Suppressor macrophage treated with lipopolysaccharide for 1 hour (primary cell): ENCODE measurements at places on chromosomes 4 and X.

DNA sequence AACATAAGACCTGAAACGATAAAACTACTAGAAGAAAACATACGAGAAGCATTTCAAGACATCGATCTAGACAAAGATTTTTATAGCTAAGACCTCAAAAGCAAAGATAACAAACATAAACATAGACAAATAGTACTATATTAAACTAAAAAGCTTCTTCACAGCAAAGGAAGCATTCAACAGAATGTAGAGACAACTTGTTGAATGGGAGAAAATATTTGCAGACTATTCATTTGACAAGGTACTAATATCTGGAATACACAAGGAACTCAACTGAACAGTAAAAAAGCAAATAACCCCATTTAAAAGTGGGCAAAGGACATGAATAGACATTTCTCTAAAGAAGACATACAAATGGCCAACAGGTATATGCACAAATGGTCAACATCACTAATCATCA, 49.8 kb downstream of the MANBA start:
- no peak for DNase-seq

- no peak for DNase-seq
These were observed 221.2 kb downstream of the KLHL13 start for GRCh38 chrX:117895418-117895817.

- no peak for DNase-seq
These were observed 36.4 kb upstream of the OGT start for GRCh38 chrX:71496476-71496875.

DNA sequence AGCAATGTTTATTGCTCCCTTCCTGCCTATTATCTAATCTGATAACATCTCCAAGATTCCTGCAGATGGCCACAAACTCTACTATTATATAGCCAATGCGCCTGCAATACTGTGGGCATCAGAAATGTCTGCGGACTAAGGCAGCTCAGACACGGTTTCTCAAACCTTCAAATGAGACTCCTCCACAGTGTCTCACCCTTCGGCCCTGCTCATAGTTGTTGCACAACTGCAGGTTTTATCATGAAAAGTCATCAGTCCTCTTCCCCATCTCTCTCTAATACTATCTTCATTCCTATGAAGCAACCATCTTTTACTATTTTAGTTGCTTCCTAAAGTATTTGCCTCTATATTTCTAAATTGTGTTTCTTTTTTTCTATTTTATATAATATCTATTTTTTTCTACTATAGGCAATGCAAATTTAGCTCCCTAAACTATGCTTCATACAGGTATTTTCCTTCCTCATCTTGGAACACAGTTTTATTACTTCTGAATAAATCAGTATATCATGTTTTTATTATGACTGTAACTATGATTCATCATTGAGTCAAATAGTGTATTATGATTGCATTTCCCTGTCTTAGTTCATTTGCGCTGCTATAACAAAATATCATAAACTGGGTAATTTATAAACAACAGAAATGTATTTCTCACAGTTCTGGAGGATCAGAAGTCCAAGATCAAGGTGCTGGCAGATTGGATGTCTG, 129.7 kb upstream of the EDNRA start:
- no peak for DNase-seq

DNA sequence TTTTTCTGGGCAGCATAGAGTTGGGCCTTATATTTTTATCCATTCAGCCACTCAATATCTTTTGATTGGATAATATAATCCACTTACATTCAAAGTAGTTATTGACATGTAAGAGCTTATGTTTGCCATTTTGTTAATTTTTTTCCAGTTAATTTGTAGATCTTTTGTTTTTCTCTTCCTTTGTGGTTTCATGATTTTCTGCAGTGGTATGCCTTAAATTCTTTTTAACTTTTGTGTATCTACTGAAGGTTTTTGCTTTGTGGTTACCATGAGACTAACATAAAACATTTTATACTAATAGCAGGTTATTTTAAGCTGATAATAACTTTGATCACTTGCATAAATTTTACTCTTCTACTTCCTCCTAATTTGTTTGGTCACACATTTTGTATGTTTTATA, 140.8 kb upstream of the GATB start:
- no peak for DNase-seq

GRCh38 chr4:187687697-187688096, 307.9 kb upstream of the ZFP42 start:
- DNase-seq = no peak

DNA sequence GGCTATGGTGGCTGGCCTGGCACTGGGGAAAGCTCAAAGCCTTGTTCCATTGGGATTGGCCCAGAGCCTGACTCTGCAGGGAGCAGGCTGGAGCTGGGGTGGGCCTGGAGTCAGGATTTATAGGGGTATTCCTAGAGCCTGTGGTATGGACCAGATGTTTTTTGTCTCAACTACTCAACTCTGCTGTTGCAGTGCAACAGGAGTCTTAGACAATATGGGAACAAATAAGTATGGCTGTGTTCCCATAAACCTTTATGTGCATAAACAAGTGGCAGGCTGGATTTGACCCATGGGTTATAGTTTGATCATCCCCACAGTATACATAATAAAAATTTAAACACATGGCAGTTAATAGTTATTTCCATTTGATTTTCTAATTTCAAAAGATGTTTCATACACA, 557.9 kb upstream of the ARX start:
- no peak for DNase-seq

- DNase-seq = no peak
These were observed 3.2 kb upstream of the RIPPLY1 start for GRCh38 chrX:106906361-106906760.

- DNase-seq = no peak
These were observed 181.1 kb upstream of the PABPC4L start for GRCh38 chr4:134382478-134383227.

DNA sequence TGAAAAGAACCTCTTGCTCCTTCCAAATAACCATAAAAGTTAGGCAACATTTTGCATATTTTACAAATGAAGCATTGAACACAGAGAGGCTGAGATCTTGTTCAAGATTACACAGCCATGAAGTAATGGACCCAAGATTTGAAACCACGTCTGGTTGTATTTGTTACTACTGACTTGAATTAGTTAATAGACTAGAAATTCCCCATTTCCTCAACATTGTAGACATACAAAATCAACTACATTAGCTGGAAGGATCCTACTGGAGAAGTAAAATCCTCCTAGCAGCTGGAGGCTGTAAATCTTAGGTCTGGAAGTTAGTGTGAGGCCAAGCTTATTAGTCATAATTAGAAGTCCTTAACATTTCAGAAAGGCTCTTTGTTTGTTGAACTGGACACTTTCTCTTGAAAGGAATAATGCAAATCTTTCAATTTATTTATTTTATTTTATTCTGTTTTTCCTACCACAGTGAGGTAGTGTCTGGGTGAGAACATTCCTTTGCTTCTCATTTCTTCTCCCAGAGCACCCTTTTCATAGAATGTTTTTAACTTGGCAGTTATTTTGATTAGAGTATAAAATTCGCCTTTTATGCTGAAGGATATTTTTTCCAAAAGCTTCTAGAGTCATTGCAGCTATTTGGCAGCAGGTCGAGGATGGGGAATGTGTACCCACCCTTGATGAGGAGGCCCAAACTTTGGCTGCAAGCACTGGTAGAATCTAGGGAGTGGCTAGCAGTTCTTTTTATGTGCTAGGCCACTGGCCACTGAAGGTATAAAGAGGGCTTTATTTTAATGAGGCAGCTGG, 62.0 kb upstream of the CLNK start:
- DNase-seq = no peak

DNA sequence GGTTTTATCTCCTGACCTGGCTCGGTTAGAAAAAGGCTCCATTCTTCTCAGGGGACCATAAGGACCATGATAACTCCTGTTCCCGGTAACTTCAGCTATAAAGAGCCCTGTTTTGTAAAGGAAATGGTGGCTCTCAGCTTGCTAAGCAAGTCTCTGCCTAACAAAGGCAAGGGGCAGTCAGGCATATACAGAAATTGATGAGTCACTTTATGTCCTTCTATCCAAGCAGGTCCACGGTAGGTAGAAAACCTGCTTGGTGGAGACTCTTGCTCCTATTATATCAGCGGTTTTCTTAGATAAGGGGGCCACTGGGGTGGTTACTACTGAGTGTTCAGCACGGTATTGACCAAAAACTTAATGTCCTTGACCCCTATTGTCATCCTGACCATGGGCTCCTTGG, 203.0 kb upstream of the KLF8 start:
- DNase-seq = no peak

DNA sequence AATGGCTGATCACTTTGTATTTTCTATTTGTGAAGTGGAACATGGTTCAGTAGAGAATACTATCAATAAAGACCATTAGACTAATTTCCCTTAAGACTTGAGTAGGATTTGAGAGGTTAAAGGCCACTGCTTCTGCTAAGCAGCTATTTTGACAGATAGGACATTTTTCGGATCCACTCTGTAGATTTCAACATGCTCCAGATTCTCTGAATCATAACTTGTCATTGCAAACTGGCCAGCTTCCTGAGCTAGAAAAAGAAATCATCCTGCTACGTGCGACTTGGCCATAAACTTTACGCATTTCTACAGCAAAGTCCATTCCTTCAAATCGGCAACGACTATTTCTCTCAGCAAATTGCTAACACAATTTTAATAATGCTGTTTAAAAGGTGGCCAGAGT, 55.2 kb downstream of the MGST2 start:
- DNase-seq = no peak

- DNase-seq = no peak
These were observed 49.7 kb upstream of the ELOVL6 start for GRCh38 chr4:110248100-110248499.

DNA sequence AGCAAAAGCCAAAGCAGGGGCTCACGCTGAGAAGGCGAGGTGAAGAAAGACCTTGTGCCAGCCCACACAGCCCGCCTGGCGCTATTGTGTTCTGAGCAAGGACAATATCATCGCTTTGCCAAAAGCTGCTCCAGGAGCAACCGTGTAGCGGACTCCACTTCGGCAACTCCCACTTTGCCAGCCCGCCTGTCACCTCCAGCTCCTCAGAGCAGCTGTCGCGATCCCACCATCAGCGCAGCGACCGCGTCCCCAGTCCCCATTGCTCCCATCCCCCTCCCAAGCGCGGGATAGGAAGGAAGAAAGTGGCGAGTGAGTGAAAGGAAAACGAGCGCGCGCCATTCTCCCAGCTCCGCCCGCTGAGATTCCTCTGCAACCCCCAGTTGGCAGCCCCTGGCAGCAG, 759 bp downstream of the ZC4H2 start:
- DNase-seq = peak; percentile 18

- DNase-seq = no peak
These were observed 41.9 kb upstream of the PDLIM3 start for GRCh38 chr4:185576962-185577950.

DNA sequence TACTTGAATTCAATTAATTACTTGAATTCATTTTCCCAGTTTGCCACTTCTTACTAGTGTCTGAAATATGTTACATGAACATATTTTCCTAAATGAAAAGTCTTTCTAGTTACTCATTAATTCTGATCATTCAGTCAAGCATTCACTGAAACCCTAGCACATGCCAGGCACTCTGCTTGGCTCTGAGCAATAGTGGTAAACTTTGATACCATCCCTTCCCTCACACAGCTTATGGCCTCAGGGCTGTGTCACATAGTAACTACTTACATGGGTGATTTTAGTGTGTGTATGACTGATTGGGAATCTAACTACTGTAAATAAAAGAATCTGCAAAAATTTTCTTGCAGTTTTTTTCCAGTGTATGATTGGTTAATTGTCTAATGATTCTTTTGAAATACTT, 32.7 kb downstream of the METAP1 start:
- DNase-seq = no peak

- DNase-seq = no peak
These were observed 57.2 kb downstream of the AFF1 start for GRCh38 chr4:86991994-86992393.

DNA sequence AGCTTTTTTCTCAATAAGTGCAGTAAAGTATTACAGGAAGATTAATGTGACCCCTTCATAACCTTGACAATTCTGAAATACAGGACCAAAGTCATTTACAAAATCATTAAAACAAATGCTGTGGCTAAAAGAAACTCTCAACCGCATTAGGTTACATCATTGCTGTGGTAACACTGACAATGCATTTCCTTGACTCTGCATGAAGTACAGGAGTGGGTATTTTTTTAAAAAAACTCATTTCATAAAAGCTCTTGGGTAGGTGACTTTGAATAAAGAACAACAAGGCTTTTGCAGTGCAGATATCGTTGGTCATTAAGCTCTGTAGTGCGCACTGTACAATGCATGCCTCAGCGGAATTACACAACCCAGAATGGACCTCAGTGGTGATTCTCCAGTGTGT, 23.4 kb upstream of the XK start:
- DNase-seq = no peak

- DNase-seq = no peak
These were observed 198.8 kb downstream of the ANTXR2 start for GRCh38 chr4:79874197-79874596.

DNA sequence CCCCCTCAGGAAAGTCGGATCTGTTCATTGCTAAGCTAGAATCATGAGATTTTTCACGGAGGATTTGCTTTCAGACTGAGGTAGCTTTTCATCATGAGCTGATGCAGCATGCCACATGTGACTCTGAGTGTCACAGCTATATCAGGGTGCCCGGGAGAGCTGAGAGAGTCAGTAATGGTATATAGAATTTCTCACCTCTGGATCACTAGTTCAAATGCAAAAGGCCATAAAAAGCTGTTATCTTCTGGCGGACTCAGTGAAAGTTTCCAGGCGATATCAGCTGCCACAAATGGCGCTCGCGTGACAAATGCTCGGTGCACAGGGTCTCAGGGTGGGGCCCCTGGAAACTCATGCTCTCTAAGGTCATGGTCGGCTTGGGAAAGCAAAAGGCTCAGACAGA, 150.1 kb downstream of the DHX15 start:
- DNase-seq = no peak

GRCh38 chr4:21592970-21593670, 355.5 kb downstream of the KCNIP4 start:
- no peak for DNase-seq

DNA sequence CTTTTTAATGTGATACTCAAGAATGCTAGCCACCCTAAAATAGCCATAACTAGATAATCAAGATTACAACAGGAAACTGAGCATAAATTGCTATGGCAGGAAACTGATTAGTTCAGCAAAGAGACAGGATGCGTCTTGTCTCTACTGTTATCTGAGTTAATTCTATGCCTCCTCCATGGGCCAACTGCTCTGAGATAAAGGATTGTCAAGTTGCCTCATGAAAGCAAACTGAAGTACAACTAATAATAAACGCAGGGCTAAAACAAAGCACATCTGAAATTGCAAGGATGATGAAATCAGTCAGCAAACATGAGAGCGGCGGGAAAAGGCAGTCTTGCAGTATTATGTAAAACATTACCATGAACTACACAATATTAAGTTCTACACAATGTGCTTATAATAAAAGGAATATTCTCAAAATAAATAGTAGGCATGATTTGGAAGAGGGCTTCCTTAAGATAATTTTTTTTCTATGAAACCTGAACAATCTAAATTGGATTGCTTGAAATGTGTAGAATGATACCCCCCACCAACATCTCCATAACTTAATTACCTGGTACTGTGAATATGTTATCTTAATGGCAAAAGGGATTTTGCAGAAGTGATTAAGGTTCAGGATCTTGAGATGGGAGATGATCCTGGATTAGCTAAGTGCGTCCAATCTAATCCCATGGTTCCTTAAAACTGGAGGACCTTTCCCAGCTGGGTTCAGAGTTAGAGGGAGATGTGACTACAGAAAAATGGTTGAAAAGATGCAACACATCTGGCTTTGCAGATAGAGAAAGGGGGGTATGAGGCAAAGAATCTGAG, 65.9 kb downstream of the ANTXR2 start:
- DNase-seq = no peak
